ENCODE measurements at places on chromosomes 11 and 22.

DNA sequence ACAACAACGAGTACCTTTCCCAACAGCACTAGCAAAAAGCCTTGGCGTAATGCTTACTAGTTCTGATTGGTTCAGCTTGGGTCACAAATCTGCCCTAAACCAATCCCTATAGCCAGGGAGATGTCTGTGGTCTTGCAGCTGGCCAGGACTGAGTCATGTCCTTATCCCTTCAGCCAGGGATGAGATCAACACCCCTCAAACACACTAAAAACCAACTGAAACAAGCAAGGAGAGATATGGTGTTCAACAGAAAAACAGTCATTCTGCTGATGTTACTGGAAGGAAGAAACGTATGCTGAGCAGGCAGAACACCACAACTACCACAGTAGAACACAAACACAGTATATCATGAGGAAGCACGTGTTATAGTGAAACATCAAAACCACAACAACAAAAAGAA lies 375.6 kb downstream of the LARGE1 start:
- DNase-seq, result no peak

DNA sequence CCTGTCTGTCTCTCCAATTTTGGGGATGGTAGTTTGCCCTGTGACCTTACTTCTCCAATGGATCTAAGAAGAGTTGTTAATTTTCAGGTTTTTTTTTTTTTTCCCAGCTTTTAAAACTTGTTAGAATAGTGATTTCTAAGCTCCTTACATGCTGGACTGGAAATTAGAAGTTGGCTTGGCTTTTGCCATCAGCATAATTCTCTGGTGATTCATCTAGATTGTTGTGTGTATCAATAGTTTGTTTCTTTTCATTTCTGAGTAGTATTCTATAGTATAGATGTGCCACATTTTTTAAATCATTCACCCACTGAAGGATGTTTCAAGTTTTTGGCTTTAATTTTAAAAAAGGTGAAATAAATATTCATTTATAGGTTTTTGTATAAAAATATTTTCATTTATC lies 51.4 kb downstream of the ADAMTS15 start:
- DNase-seq, result no peak

- DNase-seq, result no peak
These were observed 244.5 kb upstream of the POU2AF2 start for GRCh38 chr11:111001081-111001430.

DNA sequence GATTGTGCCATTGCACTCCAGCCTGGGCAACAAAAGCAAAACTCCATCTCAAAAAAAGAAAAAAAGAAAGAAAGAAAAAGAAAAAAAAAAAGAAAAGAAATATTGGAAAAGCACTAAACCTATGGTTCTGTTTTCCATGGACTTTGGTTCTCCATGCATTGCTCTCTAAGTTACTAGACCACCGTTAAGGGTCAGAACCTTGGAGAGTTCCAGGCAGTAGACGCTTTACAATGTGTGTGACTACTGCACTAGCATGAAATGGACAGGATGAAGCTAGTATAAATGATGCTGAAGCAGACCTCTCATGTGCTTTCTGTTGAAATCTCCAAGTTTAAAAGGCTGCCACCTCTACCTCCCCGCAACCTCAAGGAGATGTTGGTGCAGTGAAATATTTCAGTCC lies 63.5 kb downstream of the SIK2 start:
- DNase-seq, result no peak

DNA sequence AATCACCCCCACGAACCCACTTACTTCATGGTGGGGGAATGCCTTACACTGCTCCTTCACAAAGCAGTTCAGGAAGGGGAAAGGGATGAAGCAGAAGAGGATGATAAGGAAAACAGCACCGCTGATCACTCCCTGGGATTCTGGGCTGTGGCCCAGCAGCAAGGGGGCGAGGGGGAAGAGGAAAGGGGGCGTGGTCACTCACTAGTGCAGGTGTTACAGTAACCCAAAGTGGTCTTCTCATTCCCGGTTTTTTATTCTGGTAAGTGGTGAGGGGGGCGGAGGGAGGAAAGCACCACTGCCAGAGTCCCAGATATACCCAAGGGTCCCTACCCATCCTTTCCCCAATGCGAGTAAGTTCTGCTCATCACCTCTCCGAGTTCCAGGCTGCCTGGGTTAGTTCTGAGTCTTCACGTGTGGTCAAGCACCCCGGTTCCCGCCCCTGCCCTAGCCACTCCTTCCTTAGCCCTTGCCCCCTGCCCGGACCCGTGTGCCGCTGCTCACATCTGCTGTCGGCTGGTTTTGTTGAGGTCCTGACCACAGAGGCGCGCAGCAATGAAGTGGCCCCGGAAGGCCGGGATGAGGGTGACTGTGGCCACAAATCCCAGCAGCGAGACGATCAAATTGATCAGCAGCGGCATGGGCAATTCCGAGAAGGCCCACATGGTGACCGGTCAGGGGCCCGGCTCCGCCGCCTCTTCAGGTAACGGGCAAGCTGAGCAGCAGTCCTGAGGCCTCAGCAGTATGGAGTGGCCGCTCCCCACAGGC lies 477 bp downstream of the DPAGT1 start:
- DNase-seq, result no peak

DNA sequence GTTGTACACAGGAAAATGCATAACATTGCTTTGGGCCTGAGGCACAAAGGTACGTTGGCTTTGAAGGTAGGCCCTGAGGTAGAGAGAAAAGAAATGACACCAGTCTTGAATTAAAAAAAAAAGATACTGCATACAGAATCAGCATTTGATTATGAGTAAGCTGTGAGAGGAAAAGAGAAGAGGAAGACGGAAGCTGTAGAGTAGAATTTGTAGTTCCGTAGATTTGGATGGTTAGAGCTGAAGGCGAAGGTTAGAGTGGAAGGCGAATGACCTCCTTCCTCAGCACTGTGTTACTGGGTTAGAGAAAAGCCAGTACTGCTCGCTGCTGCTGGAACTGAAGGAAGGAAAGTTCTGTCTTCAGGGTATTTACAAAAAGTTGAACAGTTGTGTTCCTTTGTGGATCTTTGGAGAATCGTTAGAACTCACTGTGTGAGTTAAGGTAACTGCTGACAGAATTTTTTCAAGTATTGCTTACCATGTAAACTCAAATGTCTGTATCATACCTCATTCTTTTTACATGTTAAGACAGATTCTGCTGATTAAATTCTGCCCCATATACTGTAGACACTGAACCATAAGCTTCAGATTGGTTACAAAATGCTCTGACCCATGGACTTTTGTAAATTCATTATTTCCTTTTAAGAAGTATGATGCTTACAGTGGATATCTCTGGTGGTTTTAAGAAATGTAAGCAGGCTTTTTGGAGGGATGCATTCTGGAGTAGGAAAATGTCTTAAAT lies 50.2 kb downstream of the MCAM start:
- DNase-seq, result no peak

DNA sequence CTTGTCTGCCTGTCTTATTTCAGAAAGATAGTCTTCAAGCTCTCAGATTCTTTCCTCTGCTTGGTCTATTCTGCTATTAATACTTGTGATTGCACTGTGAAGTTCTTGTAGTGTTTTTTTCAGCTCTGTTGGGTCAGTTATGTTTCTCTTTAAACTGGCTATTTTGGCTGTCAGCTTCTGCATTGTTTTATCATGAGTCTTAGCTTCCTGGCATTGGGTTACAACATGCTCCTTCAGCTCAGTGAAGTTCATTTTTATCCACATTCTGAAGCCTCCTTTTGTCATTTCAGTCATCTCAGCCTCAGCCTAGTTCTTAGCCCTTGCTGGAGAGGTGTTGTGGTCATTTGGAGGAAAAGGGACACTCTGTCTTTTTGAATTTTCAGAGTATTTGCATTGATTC lies 15.5 kb upstream of the DEPDC7 start:
- DNase-seq, result no peak

DNA sequence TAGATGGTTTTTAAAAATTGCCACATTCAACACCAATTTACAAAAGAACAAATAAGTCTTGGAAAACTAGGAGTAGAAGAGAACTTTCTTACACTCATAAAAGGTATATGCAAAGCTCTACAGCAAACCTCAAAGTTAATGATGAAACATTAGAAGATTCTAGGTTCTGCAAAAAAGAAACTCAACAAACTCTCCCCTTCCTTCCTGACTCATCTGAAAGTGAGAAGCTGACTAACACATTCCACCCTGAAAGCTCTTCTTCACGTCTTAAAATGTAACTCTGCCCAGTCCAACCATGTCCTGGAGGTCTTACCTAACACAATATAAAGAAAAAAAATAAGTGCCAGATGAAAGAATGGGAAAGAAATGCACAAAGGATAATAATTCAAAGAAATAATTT lies 218.9 kb upstream of the ISX start:
- DNase-seq, result no peak

DNA sequence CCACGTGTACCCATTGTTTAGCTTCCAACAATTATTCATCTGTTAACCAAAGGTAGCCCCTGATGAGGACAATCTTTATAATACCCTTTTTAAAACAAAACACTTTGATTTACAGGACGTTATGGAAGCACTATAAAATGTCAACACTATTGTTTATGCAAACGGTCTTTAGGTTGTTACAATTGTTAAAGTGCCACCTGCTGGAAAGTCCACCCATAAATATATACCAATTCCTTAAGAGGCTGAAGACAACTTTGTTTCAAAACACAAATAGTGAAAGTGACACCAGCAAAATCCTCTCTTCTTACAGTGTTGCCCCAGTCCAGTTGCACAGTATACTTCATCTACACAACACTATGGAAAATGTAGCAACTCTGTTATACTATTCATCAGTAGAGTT lies 68.9 kb upstream of the SLN start:
- no peak for DNase-seq

- DNase-seq, result no peak
These were observed 172.5 kb downstream of the TBC1D22A start for GRCh38 chr22:46934746-46935491.

DNA sequence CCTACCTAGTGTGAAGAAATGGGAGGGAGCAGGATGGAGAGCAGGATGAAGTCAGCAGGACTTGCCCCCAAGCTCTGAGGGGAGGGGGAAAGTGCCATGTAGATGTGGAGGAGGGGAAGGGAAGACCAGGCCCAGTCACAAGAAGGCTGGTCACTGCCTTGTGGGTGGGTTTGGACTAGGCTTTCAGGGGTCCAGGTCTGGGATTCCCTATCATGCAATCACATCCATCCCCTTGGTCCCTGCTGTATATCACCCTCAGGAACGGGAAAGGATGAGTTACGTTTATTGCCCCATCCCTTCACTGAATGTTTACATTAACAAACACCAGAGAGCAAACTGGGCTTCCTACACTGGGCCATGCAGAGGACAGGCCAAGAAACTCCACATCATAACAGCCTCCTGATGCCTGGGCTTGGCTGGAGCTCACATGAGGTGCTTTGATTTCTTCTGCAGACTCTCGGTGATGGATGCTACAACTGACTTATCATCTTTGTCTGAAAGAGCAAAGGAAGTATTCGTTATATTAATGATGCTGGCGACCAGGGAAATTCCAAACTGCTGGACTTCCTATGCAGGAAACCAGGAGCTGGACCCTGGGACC lies 5.6 kb downstream of the TMEM86A start:
- DNase-seq, result no peak

DNA sequence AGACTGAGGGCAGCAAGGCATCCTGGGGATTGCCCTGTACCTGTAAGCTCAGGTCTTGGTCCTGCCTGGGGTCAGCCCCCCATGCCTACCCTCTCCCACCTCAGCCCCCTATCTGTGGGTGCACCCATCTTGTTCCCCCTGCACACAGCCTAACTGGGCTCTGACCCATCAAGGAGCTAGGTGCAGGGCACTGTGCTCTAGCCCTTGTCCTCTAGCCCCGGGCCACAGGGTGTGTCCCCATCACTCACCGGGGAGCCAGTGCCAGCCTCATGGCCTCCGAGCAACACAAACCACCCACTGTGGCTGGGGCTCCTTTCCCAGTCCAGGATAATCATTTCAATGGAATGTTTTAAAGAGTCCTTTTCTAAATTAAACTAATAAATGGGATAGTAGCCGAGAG lies 293.9 kb upstream of the PLET1 start:
- no peak for DNase-seq

DNA sequence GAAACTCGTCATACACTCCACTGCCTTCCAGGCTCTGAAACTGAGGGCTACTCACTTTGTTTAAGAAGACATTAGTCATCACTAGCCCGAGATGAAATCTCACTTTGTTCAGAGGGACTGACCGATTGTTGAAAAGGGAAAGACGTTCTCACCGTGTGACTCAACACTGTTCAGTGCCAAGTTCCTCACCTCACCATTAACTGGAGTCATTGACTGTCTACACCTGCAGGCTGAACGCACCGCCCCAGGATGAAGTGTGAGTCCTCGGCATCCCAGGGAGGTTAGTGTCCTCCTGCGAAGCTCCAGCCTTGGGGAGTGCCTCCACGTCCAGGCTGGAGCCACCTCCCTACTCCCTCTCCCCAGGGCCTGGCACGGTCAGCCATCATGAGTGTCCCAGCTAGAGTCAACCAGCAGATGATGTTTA lies 30.4 kb downstream of the FADD start:
- no peak for DNase-seq

DNA sequence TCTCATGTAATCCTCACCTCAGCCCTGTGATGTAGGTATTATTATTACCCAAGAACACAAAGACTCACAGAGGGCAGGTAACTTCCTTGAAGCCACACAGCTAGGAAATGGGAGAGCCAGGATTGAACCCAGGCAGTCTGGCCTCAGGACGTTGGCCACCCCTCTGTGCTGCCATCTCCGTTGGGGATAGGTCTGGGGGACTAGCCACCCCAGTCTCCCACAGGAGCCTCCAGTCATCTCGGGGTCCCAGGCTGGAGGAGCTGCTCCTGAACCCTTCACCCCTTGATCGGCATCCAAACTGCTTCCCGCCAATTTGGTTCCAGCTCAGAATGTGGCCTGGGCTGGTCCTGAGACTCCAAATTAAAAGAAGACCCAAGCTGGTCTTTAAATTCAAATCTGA lies 10.4 kb upstream of the TCF20 start:
- no peak for DNase-seq

- no peak for DNase-seq
These were observed 33.4 kb upstream of the MICAL2 start for GRCh38 chr11:12076840-12077534.

DNA sequence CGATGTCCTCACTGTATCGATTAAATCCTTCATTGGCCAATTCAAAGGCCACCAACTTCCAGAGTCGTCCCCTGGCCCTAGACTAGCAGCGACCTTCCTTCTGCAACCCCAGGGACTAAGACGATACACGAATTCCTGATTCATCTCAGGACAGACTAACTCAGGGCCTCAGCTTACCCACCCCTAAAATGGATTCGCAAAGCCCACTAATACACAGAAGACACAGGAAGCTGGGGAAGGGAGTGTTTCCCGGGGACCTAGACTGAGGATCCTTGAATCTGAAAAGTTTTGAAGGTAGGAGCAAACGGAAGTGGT lies 509 bp downstream of the LAMTOR1 start:
- no peak for DNase-seq

GRCh38 chr11:28619846-28620540 lies 511.8 kb downstream of the METTL15 start:
- no peak for DNase-seq
